ENCODE measurements at places on chromosomes 7 and 10.
A peak's percentile ranks its signal among the peaks of the same experiment; 100 is the strongest.

DNA sequence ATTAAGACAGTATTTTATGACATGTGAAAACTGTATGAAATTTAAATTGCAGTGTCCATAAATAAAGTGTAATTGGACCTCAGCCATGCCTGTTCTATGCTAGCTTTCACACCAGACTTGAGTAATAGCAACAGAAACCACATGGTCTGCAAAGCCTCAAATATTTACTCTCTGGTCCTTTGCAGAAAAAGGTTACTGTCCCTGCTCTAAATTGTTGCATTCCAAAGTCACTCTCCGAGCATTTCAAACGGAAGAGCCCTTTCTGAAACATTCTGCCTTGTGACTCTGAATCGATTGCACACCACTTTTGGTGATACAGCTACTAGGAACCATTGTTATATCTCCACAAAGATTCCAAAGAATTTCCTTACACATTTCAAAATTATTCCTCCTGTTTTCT lies 81.0 kb upstream of the STK17A start:
- no peak for DNase-seq

- peak; percentile 34 for DNase-seq
Measured at GRCh38 chr10:20473023-20473760, 423.9 kb downstream of the NEBL start.

GRCh38 chr10:58158806-58159205 lies 108.9 kb downstream of the IPMK start:
- no peak for DNase-seq

- DNase-seq = no peak
Measured at GRCh38 chr10:71873582-71874211, 22.6 kb upstream of the PSAP start.

- no peak for DNase-seq
Measured at GRCh38 chr7:33547880-33548279, 357.5 kb upstream of the BMPER start.

DNA sequence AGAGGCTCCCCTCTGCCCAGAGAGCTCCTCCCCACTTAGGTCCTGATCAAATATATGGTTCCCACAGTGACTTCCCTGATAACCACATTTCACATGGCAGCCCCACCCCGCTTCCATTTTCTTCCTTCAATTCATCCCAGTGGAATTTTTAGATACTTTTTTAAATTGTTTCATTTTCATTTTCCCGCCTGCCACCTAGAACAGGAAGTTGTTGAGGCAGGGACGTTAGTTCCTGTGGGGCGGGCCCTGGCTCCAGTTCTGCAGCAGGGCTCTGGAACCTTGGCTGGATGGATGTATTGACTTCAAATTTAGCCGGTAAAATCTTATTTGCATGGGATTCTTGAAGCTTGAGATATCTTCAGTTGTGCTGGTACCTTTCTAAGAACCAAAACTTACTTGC lies 226.6 kb downstream of the PAXIP1 start:
- DNase-seq = no peak

DNA sequence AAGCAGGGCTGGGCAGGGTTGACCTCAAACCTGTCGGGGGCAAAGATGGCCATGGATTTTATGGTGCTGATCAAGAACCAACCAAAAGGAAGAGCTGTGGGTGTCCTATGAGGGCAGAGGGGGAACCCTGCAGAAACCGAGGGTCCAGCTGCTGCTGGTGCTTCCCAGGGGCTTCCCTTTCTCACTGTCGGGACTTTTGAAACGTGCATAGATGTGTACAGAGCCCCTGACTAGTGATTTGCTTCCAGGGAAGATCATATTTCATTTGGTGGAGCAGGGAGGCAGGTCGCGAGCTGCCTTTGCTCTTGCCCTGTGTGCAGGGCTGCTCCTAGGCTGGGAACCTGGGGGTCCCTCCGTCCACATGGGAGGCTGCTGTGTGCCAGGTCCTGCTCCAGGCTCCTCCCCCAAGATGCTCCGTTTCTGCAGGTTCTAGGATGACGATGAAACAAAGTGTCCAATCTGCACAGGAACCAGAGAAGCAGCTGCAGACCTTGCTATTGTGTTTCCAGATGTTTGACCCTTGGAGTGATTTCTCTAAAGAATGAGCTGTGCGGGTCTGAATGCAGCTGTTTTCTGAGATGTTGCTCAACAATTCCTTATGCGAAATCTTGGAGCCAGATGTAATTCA lies 9.4 kb upstream of the INPP5A start:
- peak; percentile 86 for DNase-seq

- peak; percentile 67 for DNase-seq
Measured at GRCh38 chr10:87734987-87735827, 75.5 kb downstream of the PAPSS2 start.

- no peak for DNase-seq
Measured at GRCh38 chr7:7119729-7120128, 62.6 kb upstream of the C1GALT1 start.

GRCh38 chr7:89770161-89770560 lies 384.1 kb upstream of the STEAP1 start:
- DNase-seq = no peak

DNA sequence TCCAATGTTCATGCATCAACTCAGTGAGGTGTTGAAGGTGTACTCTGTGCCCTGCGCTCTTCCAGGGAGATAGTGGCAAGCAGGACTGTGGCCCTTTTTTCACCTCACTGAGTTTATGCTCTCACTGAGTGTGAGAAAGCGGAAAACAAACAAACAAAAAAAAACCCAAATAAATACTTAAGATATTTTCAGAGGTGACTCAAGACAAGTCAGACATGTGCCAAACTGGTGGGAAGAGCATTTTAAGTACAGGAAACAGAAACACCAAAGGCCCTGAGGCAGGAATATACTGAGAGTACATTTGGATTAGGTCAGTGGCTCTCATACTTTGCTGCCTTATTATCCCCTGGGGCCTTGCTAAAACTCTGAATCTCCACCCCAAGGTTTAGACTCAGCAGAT lies 111.9 kb upstream of the IGFBP3 start:
- no peak for DNase-seq

GRCh38 chr10:47092376-47092775 lies 181.1 kb downstream of the PTPN20 start:
- no peak for DNase-seq

GRCh38 chr7:23105644-23106056 lies at the start of gene KLHL7:
TSS of gene KLHL7 (plus strand) at chr7:23105785. CDS start at chr7:23106027, 242 bp downstream.
- peak; percentile 93 for DNase-seq

DNA sequence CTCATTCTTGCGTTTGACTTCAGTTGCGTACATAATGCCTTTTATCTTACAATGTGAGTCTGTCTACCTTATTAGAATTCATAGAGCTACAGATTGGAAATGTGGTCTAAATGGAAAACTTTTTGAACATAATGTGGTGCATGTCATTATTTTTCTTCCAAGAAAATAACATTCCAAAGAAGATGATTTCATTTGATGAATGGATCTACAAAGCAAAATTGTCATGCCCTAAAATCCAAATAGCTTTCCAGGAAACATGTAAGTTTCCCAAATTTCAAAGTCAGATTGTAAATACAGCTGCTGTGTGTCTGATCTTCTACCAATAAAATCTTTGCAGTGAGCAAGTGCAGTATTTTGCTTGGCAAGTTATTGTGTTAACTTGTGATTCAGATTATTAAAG lies 101.8 kb upstream of the FZD8 start:
- no peak for DNase-seq

- no peak for DNase-seq
Measured at GRCh38 chr10:62177111-62177510, 91.5 kb downstream of the RTKN2 start.

- no peak for DNase-seq
Measured at GRCh38 chr10:117246997-117247671, 6.2 kb downstream of the SLC18A2 start.

GRCh38 chr7:28630350-28630749 lies 218.0 kb downstream of the CREB5 start:
- DNase-seq = no peak

DNA sequence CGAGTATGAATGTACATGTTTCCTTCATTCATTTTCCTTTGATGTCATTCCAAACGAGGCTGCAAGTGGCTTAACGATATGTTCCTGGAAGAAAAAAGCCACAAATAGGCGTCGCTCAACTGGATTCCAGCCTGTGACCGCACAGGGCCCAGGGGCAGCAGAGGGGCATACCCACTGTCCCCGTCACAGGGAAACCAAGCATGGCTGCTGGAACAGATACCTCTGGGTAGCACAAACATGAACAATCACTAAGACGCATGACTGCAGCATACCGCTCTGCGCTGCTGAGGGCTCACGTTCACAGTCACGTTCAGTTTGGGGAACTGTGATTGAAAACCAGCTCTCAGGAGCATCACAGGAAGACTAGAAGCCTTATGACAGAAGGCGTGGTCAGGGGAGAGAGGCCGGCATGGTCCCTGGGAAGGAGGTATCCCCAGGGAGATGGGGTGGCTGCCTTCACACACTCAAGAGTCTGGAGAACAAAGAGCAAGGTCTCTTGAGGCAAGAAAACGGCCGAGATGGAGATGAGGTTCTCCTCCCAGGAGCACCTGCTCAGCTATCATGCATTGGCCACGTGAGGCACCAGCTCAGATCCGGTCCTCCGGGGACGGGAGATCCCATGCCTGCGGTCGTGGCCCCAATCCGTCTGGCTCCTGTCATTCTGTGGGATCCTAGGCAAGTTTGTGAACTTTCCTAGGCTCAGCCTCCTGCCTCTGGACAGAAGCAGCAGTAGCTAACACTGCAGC lies 213.6 kb downstream of the DIP2C start:
- no peak for DNase-seq

GRCh38 chr10:31138026-31138553 lies 106.4 kb upstream of the ZNF438 start:
- no peak for DNase-seq

GRCh38 chr7:104267701-104268368 lies 60.0 kb upstream of the ORC5 start:
- DNase-seq = no peak

- no peak for DNase-seq
Measured at GRCh38 chr7:135342887-135343286, 109.2 kb downstream of the STRA8 start.
